ENCODE measurements at places on chromosomes 4 and X.

GRCh38 chr4:14168919-14169318 is 541.4 kb upstream of the BOD1L1 start:
- peak; percentile 77 for DNase-seq

GRCh38 chrX:101349193-101349562 is 636 bp upstream of the TIMM8A start:
- DNase-seq, result no peak

DNA sequence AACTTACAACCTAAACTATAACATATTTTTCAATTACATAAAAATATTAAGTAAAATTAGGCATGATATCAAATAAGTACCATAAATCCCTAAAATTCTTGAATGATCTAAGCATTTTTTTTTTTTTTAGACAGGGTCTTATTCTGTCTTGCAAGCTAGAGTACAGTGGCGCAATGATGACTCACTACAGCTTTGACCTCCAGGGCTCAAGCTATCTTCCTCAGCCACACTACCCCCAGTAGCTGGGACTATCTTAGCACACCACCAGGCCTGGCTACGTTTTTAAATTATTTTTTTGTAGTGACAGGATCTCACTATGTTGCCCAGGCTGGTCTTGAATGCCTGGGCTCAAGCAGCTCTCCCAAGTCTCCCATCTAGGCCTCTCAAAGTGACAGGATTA is 1042.3 kb downstream of the FSTL5 start:
- no peak for DNase-seq

- DNase-seq, result no peak
These were observed 49.5 kb downstream of the GK start for GRCh38 chrX:30702736-30703135.

DNA sequence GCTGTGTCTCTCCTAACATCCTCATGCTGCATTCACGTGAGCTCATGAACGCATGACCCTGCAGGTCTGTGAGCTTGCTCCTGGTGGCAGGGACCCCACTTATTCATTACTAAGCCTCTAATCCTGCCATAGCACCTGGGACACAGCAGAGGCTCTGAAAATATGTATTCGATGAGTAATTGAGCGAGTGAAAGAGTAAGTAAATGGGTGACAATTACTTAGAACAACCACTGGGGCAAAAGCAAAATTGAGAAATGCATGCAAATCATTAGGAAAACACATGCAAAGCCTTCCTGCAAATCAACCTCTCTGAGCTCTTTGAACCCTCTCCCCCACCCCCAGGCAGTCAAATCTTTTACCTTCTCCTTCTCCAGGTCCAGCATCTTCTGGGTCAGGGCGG is 23.6 kb upstream of the C4orf50 start:
- no peak for DNase-seq

- DNase-seq, result no peak
These were observed 148.6 kb upstream of the RPS6KA6 start for GRCh38 chrX:84336646-84337045.

- DNase-seq, result no peak
These were observed 16.6 kb upstream of the NPNT start for GRCh38 chr4:105878668-105879067.

GRCh38 chr4:155544547-155544946 is 122.1 kb upstream of the GUCY1A1 start:
- no peak for DNase-seq

- no peak for DNase-seq
These were observed 97.3 kb downstream of the PSAPL1 start for GRCh38 chr4:7337196-7338058.

DNA sequence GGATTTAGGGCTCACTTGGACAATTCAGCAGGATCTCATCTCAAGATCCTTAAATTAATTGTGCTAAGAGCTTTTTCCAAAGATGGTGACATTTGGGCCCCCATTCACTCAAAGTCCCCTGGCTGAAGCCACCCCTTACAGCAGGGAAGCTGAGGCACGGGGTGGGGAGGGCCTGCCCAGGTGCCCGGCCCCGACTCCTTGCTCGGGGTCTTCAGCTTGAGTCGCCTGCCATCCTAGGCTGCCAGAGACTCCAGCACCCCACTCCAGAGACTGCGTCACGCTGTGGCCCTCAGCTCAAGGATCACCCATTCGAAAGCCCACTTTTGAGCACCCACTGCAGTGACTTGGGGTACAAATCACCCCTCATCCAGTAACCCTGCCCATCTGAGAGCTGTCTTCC is 39.2 kb upstream of the GPR78 start:
- DNase-seq, result no peak

GRCh38 chrX:250965-251364 is 30.2 kb upstream of the PLCXD1 start:
- DNase-seq, result no peak

DNA sequence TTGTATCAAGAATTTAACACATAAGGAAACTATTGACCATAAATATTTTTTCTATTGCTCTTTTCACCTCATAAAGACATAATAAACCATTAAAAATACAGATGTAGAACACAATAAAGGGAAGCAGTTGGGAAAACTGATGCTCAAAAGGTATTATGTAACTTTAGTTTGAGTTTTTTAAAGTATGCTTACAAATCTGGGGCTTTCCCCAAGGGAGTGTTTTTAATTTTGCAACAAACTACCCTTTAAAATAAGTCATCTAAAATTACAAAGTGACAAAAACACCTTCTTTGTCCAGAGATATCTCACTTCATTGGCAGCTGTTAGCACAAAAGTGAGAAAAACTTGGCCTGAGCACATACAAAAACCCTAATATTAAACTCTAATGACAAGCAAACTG is 55.0 kb downstream of the PRDM5 start:
- DNase-seq, result no peak

- peak; percentile 71 for DNase-seq
These were observed 5.6 kb upstream of the CT47C1 start for GRCh38 chrX:119067023-119067739.

DNA sequence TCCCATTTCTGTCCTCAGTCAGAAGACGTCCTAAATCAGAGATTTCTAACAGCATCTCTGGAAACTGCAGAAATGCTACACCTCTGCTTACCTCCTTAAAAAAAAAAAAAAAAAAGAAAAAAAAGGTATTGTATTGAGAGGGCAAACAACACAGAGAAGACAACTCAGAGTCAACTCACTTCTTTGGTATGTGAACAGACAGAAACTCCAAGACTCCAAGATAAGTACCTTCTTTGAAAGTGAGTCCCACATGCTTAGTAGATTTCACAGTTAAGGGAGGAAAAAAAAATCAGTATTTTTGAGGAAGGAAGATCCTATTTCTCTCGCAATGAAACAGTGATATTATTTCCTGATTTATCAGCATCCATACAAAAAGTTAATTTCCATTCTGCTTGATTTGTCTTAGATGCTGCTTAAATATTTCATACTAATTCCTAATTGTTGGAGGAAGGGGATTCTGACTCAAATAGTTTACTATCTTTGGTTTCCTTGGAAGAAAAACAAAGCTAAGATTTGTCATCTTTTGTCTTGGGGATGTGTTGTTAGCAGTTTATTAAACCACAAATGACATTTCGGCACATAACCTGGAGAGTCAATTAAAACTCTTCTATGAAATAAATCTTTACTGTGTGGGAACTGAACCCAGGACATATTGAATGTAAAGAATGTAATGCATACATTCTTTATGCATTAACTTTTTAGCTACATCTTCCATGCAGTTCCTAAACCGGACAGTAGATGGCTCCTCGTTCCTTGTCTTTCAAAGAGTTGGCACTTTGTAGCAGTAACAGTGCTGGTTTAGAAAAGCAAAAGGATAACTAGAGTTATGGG is 4.7 kb downstream of the RASGEF1B start:
- DNase-seq, result peak; percentile 35

DNA sequence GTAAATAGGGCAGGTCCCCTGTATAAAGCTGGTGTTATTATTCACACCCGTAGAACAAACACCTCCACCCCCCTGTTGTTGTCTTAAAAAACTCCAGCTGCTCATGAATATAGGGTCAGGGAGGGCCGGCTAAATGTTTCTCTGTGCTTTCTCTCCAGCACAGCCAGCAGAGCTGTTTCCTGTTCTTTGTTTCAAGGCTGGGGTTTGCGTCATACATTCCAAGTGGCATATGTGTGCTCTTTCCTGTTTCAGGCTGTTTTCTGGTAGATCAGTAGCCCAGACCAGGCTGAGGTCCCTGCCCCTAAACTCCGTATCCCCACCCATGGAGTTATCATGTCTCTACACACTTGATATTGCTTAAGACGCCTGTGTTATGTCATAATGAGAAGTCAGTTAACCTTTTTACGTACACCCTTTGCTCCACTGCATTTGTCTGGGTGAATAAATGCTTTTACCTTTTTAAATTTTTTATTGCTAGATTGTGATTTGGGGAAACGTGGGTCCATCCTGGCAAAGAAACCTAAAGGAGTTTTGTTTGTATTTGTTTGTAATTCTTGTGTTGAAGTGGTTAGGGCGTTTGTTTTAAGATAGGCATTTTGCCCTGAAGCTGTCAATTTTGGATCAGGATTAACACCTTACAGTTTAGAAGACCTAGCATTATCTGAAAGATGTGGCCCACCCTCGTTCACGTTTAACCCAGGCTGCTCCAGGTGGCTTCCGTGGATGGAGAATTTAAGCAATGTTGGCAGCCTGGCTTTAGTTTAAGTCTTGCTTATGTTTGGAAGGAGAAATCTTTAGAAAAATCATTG is 3.3 kb downstream of the KLF3 start:
- peak; percentile 96 for DNase-seq

GRCh38 chr4:87100168-87100567 is 120.2 kb downstream of the KLHL8 start:
- DNase-seq, result peak; percentile 56

DNA sequence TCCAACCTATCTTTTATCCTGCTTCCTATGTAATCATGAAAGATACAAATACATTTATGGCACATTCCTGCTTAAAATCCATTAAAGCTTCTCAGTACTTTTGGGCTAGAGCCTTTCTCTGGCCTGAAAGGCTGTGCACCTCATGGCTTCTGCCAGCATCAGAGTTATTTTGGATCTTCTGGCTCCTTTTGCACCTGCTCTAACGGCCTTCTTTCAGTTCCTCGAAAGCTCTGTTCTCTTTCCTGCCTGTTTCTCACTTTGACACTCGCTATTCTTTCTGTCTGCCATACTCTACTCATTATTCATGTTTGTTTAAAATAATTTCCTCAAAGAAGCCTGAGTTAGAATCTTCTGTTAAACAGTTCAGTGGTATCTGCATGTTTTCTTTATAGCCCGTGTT is 86.0 kb downstream of the LRP2BP start:
- no peak for DNase-seq

- DNase-seq, result no peak
These were observed 51.0 kb upstream of the RASGEF1B start for GRCh38 chr4:81522711-81523110.

DNA sequence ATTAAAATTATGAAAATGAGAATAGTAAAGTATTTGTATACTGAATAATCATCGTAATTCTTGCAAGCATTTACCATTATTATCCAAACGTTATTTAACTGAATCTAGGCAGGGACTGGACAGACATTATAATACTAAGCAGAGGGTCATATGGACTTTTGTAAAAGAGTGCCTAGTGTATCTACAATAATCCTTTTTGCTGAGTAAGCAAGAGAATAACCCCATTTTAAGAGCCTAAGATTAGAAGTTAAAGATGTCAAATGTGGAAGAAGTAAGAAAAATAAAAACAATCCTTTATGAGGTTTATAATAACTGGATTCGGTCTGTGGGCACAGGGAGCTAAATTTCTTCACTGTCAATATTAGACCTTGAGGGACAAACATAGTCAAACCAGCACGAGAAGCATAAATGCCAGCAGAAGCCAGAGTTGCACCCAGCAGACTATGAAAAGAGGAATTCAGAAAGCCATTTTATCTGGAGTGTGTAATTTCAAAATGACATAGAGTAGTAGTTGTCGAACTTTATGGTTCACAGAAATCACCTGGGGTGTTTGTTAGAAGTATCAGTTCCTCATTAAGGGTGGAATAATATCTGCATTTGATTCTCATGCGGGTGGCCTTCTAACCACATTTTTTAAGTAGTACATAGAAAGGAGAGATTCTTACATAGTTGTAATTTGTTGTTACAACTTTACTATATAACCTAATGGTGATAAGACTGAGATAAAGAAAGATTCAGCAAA is 39.7 kb upstream of the DCLK2 start:
- no peak for DNase-seq

DNA sequence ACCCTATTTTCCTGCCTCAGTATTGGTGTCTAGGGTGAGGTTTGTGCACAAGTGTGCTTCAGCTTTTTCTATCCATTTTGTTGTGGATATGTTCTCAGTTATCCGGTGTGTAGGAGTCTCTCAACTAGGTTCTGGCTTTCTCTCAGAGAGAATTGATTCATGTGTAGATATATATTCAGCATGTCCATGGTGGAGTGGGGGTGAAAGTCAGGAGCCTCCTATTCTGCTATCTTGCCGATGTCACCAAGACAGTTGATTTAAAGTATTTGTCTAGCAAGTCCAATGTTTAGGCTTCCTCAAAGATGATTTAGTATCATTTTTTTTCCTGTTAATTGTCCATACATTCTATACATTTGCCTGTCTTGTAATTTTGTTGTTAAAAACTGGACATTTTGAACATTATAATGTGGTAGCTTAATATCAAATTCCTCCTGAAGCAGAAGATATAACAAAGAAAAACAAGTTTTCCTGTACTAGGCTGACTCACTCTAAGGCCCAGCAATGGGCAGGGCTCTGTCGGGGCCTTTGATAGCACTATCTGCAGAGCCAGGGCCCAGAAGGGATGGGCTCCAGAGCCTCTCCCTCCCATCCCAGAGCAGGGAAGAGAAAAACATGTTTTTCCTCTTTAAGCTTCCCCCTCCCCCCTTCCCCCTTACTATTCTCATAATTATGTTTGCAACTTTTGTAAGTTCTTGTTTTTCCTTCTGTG is 37.6 kb downstream of the GLUD2 start:
- DNase-seq, result no peak

DNA sequence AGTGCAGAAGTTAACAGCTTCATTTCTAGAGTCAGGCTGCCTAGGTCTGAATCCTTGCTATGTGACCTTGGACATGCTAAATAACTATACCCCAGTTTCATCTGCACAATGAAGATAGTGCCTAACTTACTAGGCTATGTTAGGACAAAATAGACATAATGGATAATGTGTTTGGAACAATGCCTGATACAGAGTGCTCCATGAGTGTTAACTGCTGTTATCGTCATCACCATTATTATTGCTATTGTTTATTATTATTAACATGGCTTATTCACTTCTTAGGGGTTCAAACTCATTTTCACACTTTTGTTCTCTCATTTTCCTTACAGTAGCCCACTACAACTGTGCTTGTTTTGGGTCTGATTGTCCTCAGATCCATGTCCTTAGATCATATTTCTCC is 467.7 kb downstream of the SH2D1A start:
- no peak for DNase-seq

- DNase-seq, result no peak
These were observed 35.3 kb upstream of the WAS start for GRCh38 chrX:48648336-48648751.
